ENCODE measurements at places on chromosomes 7 and 10.

DNA sequence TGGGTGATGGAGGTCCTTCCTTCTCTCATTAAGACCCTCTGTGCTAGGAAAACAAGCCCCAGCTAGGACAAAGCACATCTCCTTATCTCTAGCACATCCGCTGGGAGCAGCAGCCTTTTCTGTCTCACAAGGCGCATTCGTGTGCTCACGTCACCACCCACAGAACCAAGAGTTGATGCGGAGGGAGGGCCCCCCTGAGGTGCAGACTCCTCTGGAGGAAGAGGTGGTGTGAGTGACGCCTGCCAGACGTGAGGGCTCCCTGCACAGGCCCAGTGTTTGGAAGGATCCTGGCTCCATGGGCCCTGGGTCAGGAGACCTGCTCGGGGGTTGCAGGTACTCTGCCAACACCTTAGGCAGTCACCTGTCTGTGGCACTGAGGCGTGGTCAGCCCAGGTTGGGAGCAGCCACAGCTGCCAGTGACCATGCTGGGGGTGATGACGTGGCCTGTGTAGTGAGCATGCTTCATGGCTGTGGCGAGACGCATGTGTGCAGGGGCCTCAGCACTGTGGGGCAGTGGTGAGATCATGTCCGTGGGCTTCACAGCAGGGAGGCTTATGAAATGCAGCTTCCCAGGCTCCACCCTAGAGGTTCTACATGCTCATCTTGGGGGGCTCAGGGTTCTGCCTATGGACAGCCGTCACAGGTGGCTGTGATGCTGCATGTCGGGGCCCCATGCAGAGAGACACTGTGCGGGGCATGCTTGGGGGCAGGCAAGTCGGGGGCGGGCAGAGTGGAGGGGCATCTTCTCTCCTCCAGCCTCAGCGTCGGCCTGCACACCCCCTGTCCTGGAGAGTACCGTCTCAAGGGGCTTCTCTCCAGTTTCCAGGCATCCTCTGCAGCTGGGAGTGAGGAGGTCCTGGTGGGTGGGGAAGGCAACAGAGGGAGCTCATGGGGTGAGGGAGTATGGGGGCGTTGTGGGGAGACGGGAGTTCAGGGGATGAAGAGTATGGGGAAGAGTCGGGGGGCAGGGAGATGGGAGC, 56.2 kb upstream of the DPYSL4 start:
- DNase-seq = no peak

DNA sequence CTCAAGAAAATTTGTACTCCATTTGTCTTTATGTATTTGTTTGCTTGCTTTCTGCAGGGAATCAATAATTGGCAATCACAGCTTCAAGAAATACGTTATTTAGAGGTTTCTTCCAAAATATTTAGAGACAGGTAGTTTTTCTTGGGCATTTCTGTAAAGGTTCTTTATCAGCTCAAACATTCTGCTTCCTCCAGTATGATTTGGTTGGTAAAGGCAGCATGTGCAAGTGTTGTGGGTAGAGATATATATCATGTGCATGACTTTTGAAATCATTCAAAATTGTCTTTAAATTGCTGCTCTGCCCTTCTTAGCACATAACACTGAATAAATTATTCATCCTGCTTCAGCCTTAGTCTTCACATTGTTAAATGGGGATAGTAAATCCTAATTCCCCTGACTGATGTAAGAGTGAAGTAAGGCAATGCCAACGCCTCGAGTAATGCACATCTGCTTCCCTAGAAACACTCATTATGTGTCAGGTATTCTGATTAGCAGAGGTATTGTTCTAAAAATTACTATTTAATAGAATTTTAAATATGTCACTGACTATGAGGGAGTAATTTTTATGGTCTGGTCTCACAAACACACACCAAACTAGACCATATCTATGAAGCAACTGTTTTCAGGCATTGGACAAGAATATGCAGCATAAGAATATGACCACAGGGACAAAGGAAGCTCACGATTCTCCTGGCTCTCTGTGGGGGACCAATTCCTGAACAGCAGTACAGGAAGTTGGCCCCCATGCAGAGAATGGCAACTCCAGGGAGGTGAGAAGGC, 77.3 kb upstream of the AKR1E2 start:
- no peak for DNase-seq

DNA sequence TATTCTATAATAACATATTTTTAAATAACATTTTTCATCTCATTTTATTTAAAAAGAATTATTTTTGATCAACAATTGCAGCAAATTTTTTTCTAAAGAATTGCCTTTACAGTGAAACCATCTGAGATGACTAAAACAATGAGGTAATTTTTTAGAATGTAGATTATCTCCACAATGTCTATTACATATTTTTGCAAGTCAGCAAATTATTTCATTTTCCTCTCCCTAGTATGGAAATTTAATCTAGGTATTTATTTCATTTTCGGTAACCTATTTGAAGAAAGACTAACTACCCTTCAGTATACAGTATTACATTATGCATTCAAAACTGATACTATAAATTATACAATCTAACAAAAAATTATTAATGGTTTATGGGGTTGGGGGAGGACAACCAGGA, 213.2 kb upstream of the SP4 start:
- DNase-seq = no peak

DNA sequence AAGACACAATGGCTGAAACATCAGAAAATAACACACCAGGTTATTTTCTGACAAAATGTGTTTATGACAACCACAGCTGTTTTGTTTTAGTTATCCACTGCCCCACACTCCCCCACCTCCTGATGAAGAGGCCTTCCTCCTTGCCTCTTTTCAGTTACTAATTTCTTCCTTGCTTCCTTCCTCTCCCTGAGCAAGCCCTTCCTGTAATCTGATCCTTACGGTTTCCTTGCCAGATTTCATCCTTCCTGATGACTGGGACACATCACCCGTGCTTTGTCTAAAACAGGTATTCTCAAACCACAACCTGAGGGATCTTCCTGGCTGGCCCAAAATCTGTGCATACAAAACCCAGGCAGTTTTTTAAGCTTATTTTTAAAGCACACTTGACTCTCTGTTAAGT, 39.4 kb downstream of the CHST15 start:
- no peak for DNase-seq

DNA sequence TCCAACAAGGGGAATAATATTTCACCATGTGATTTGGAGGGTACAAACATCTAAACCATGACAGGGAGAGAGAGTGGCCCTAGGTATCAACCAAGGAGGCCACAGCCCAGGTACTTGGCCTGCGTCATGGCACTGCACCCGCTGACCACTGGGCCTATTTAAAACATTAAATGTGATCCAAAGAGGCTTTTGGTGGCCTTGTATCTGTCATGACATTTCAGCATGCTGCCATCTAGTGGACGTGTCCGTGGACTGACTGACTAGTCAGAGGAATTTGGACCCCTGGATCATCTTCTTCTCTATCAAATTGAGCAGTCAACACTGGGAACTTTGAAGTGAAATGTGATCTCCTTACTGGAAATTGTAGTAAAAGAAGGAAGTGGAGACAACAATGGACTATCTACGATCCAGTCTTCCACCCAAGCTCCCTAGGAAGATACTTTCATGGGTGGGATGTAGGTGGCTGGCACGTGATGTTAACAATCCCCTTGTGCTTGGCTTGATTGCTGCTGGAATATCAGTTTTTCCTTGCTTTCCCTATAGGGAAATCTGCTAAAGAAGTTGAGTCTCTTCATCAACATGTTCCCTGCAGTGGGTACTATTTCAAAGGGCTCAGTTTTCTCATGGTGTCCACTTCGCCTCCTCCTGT, 24.6 kb upstream of the ITGA8 start:
- DNase-seq = peak; percentile 30

- no peak for DNase-seq
These were observed 79.7 kb upstream of the NOBOX start for GRCh38 chr7:144483189-144483588.
